Caki2 (cell line): ENCODE measurements at places on chromosomes 5 and 9. TPM values are rescaled to one million over a fixed set of nuclear protein-coding genes. Genes with fewer than 3 reads are reported as not detected.

DNA sequence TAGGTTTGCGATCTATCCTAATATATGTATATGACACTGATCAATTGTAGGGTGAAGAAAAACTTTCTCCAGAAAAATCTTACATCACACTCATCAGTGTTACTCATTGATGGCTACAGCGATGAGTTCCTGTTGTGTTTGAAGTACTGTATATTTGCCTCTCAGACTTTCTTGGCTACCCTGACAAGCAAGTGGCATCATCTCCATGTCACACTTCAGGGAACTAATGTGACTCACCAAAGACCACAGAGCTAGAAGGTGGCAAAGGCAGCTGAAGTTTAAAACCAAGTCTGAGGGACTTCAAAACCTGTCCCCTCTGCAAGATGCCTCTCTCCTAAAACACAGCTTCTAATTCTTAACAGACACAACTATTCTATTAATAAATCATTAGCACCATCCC, 451.4 kb downstream of the CTNND2 start:
- no peak for DNase-seq

GRCh38 chr5:98110791-98111190, 662.7 kb upstream of the RGMB start:
- no peak for DNase-seq

The SERINC5 gene
- 19.4 and 19.9 TPM in 2 replicates for total RNA-seq

- peak; percentile 10 for DNase-seq
Observed at GRCh38 chr5:113678924-113679575, 165.6 kb downstream of the YTHDC2 start.

DNA sequence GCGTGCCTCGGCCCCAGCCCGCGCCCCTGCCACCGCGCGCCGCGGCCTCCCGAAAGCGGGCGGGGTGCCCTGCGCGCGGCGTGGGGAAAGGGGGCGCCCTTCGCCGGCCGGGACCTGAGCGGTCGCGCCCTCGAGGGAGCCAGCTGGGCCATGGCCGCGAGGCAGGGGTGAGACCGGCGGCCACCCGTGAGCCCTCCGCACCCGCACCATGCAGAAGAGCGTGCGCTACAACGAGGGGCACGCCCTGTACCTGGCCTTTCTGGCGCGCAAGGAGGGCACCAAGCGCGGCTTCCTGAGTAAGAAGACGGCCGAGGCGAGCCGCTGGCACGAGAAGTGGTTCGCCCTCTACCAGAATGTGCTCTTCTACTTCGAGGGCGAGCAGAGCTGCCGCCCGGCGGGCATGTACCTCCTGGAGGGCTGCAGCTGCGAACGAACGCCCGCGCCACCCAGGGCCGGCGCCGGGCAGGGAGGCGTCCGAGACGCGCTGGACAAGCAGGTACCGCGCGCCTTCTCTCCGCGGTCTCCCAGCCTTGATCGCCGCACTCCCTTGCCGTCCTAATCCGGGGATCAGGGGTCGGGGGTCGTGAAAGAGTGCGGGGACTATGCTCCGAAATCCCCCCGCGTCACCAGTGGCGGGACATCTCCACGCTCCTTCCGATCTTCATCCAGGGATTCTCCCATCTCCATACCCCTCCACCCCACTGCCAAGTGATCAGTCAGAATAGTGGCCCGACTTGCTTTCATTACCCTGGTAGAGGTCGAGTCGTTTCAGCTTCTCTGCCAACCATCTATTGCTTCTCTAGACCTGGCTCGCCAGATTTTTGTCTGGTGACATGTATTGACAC, 590 bp downstream of the RASGRF2 start:
- DNase-seq, result peak; percentile 46

The PLAC8L1 gene
- total RNA-seq, result not detected in 2 replicates

The IL5 gene
- total RNA-seq, result not detected in 2 replicates

- DNase-seq, result no peak
Observed at GRCh38 chr5:39475881-39476842, 51.4 kb upstream of the DAB2 start.

The RUSC2 gene
- total RNA-seq, result 6.1 and 8.2 TPM in 2 replicates

- no peak for DNase-seq
Observed at GRCh38 chr9:91864380-91864779, 85.6 kb downstream of the ROR2 start.

The SPINK7 gene
- total RNA-seq, result not detected in 2 replicates

DNA sequence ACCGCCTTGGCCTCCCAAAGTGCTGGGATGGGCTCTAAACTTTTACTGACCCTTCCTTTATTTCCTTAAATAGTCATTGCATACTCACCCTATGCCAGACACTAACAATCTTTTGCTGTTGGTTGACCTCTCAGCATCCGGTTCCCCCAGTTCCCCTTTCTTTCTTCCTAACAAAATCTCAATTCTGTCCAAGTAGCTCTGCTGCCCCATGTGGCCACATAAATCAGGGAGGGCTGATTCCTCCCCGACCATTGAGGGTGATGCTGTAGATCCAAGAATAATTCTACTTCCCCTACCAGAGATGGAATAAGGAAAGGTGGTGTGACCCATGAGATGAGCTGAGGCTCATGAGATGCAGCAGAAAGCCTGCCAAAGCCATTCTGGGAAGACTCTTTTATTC, 315.3 kb upstream of the MSX2 start:
- DNase-seq, result no peak

DNA sequence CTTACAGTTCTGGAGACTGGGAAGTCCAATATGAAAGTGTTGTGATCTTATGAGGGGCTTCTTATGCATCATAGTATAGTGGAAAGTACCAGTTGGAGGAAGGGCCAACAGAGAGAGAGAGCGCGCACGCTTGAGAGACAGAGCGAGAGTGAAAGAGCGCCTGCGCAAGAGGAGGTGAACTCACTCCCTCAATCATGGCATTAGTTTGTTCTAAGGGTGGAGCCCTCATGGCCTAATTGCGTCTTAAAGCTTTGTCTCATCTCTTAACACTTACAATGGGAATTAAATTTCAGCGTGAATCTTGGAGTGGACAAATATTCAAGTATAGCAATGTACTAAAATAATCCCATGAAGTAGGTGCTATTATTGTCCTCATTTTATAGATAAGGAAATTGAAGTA, 303.2 kb downstream of the OSTF1 start:
- no peak for DNase-seq

The PCDHGA7 gene
- not detected in 2 replicates for total RNA-seq

DNA sequence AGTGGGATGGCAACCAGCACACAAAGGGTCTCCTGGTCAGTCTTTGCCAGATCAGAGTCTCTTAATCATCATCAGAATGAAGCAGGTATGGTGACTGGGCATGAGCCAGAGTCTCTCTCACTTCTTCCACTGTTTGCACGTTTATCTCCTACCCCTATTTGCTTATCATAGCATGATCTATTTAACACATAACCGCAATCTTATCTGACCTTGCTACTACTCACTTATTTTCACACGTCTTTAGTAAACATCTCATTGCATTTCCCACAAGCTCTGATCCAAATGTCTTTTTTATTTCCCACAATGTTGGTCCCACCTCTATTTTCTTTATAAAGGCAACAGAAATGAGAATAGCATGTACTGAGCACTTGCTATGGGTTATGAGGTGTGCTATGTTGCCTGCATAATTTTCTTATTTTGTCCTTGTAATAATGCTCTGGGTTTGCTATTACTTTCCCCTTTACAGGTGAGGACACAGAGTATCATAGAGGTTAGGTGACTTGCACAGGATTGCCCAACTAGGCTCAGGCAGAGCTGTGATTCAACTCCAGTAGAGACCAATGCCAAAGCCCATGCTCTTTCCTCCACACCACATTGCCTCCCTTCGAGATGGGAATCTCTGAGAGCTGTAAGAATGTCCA, 39.7 kb upstream of the IL7R start:
- DNase-seq, result no peak

DNA sequence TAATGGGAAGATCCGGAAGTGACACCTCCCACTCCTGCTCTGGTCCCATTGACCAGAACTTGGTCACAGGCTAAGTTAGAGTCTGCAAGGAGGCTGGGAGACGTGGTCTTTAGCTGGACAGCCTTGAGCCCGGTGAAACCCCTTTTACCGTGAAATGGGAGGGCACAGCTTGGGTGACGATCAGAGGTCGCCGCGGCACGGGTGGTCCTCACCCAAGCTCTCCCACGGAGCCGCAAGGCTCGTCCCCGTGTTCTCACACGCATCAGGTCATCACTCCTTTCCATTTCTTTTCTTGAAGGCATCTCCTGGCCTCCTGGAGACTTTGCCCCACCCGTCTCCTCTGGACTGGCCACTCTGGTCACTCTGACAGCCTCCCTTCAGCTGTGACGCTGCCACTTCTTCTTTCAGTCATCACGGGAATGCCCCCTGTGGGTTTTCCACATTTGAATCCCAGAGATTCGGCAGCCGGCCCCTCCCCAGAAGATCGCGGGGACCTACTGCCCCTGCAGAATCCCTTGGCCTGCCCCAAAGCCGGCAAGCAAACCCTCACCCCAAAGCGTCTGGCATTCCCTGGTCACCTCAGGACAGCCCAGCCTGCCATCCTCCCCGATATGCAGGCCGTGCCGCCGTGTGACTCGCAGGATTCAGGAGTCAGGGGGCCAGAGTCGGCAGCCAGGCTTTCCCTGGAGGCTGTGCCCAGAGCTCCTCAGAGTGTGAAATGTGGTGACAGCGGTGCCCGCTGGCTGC, 18.9 kb upstream of the EGFL7 start:
- no peak for DNase-seq

DNA sequence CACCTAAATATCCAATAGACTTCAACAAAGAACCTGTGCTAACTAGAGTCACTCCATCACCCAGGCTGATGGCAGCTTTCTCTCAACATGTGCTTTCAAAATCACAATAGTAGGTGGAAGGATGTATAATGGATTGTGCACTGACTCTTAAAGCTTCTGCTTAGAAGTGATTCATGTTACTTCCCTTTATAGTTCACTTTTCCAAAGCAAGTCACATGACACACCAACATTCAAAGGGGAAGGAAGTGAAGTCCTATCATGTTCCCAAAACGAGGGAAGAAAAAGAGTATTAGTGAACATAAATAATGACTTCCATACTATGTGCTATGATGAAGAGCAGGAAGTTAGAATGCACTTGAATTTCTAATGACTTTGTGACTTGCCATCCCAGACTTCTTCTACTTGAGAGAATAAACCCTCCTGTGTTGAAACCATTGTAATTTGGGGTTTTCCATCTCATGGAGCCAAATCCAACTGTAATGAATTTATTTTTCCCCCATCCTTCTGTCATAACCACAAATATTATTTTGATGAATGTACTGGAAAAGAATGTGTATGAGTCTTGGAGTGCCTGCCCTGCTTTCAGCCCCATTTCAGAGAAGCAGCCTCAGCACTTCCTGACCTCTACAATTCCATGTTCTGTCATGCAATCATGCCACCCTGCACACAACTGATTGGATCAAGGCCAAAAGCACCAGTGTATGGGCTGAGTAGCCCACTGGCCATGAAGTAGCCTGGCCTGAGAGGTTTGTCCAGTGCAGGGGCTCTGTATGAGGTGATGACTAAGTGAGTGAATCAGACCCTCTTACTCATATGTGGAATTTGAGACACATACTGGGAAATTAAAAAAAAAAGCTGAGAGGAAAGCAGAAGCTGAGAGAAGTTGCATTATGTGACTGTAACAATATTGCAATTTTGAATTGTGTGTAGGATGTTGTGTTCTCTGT, 525.9 kb upstream of the CLINT1 start:
- DNase-seq, result peak; percentile 75

The SMIM3 gene
- 8.4 and 9.4 TPM in 2 replicates for total RNA-seq

The FOXD4L6 gene
- not detected in 2 replicates for total RNA-seq

The CAVIN4 gene
- total RNA-seq, result 0.74 TPM in 1 of 2 replicates, not detected in the other

The ELOVL7 gene
- total RNA-seq, result 9.4 and 11.3 TPM in 2 replicates

The ENG gene
- total RNA-seq, result 2.1 and 5.2 TPM in 2 replicates

The PNPLA7 gene
- total RNA-seq, result 0.09 and 0.98 TPM in 2 replicates

- no peak for DNase-seq
Observed at GRCh38 chr9:136974817-136975535, 2.3 kb upstream of the PTGDS start.

- DNase-seq, result no peak
Observed at GRCh38 chr9:114184071-114184470, 28.7 kb downstream of the COL27A1 start.

GRCh38 chr5:69213513-69214215, 21.0 kb upstream of the CDK7 start:
- DNase-seq, result no peak

The GADD45G gene
- 4.6 and 4.8 TPM in 2 replicates for total RNA-seq

The DND1 gene
- total RNA-seq, result not detected in 2 replicates

The PCDHGA12 gene
- total RNA-seq, result not detected in 2 replicates

The BARX1 gene
- total RNA-seq, result 58.2 and 66.3 TPM in 2 replicates

DNA sequence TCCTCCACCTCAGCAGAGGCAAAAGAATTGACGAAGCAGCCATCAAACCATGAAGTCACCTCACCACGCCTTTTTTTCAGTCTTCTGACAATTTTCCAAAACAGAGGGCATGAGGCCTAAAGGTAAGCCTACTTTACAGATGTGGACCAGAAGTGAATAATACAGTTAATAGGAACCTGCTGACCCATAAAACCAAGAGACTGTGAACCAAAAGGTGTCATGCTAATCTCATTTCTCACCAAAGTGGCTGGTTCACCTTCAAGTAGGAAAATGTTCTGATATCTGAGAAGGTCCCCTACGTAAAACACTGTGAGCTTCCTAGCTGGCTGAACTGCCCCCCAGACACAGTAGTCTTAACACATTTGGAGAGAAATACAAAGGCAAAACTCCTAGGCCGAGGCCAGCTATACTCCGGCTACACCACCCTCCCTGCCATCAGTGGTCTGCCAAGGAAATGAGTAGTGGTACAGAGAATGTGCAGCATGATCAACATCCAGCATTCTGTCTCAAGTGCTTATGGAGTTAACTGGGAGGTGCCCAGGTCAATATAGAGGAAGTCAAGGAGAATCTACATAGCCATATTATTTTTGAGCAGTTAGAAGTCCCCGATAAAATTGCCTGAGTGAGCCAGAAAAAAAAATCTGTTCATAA, 19.3 kb upstream of the F2RL2 start:
- no peak for DNase-seq

The PALM2AKAP2 gene
- 0.14 TPM in 1 of 2 replicates, not detected in the other for total RNA-seq

The NADK2 gene
- total RNA-seq, result 23.7 and 38.4 TPM in 2 replicates
